ENCODE measurements at places on chromosomes 11 and 22. TPM values are rescaled to one million over a fixed set of nuclear protein-coding genes. Genes with fewer than 3 reads are reported as not detected.

DNA sequence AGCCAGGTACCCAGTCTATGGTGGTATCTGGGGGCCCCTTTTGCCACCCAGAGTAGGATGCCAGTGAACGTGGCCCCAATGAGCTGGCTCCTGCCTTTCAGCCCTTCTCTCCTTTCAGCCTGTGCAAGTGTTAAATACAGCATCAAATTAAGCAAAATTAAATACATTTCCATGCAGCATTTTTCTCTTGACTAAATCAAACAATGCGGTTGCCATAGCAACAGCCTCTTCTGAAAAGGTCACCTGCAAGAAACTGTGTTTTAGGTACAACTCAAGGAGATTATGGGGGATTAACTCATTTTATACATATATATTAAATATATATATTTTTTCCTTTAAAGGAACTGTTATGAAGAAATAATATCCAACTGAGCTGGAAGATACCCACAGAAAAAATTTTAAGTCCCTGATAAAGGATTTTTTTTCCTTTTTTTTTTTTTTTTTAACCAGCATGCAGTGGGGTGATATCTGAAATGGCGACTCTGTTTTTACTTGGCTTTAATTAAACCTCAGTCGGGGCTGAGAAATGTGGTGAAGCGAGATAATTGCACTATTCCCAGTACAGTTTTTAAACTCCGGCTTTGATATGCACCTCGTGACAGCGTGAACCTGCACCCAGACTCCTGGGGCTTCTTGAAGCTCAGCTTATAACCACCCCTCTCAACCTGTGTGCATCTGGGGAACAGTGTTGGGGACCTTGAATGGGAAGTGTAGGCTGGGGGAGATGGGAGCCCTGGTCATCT, 115.3 kb downstream of the PKNOX2 start:
- peaks cover 4% of the 10 kb centered on the region for H3K27me3 ChIP-seq
- no peak overlapping the region for H3K4me3 ChIP-seq
- H3K36me3 ChIP-seq, result no peaks in the 10 kb centered on the region
- no peak for DNase-seq

The CLDN5 gene
- 0.17 TPM for total RNA-seq

The TMEM45B gene
- total RNA-seq, result 5.8 TPM

- peak overlapping the region; percentile 85 for H3K4me3 ChIP-seq
- H3K27ac ChIP-seq, result peak overlapping the region; percentile 90
- H3K27me3 ChIP-seq, result no peaks in the 10 kb centered on the region
- H3K4me1 ChIP-seq, result peaks cover 75% of the 10 kb centered on the region
- DNase-seq, result no peak
Measured at GRCh38 chr11:44568331-44568657, 2.8 kb downstream of the CD82 start.

- no peak overlapping the region for H3K27ac ChIP-seq
- no peak for DNase-seq
- H3K27me3 ChIP-seq, result no peaks in the 10 kb centered on the region
- H3K4me3 ChIP-seq, result no peak overlapping the region
- no peaks in the 10 kb centered on the region for H3K36me3 ChIP-seq
Measured at GRCh38 chr11:110022548-110022947, 70.6 kb upstream of the ZC3H12C start.

The GGTLC3 gene
- not detected for total RNA-seq

The OR56A1 gene
- not detected for total RNA-seq

GRCh38 chr11:31558001-31558400, 48.4 kb downstream of the ELP4 start:
- no peaks in the 10 kb centered on the region for H3K27me3 ChIP-seq
- H3K27ac ChIP-seq, result no peak overlapping the region
- no peak for DNase-seq
- H3K4me3 ChIP-seq, result no peak overlapping the region
- no peaks in the 10 kb centered on the region for H3K4me1 ChIP-seq

GRCh38 chr11:122746050-122746478, 90.5 kb downstream of the UBASH3B start:
- DNase-seq, result peak; percentile 83
- H3K4me3 ChIP-seq, result peak overlapping the region; percentile 45
- H3K27me3 ChIP-seq, result no peaks in the 10 kb centered on the region
- no peaks in the 10 kb centered on the region for H3K36me3 ChIP-seq

The PLEKHA7 gene
- 5.1 TPM for total RNA-seq

DNA sequence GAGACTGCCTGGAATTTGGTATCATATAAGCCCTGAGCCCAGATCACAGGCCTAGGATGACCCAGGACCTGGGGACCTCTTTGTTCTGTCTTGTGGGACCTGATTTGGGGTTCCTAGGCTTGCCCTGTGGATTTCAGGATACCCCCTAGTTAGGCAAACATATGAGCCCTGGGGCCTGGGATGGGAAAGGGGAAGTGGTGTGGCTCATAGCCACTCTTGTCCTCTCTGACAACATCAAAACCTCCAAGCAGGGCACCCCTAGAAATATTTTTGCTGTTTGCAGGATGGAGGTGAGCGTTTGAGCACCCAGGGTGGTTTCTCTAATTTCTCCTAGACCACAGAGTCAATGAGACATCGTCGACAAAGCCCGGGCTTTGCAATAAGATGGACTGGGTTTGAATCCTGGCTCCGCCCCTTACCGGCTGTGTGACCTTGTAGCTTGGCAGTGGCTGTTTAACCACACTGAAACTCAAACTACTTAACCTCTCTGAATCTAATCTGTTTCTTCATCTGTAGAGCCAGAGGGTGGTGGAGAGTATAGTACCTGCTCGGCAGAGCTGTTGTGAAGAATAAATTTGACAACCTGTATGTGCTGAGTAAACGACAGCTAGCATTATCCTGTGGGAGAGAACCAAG, 5.3 kb upstream of the LRRC10B start:
- H3K27me3 ChIP-seq, result peaks cover 26% of the 10 kb centered on the region
- no peak overlapping the region for H3K27ac ChIP-seq
- no peaks in the 10 kb centered on the region for H3K36me3 ChIP-seq
- no peak for DNase-seq

The PGA5 gene
- total RNA-seq, result not detected

GRCh38 chr11:121904148-121904547, 211.9 kb downstream of the BLID start:
- no peak overlapping the region for H3K27ac ChIP-seq
- H3K4me1 ChIP-seq, result no peaks in the 10 kb centered on the region
- H3K36me3 ChIP-seq, result no peaks in the 10 kb centered on the region
- no peaks in the 10 kb centered on the region for H3K27me3 ChIP-seq

The SSH3 gene
- 14.9 TPM for total RNA-seq

The CSNK2A3 gene
- 2.2 TPM for total RNA-seq

- DNase-seq, result no peak
- H3K4me3 ChIP-seq, result no peak overlapping the region
- no peaks in the 10 kb centered on the region for H3K27me3 ChIP-seq
- no peaks in the 10 kb centered on the region for H3K4me1 ChIP-seq
- no peaks in the 10 kb centered on the region for H3K36me3 ChIP-seq
- H3K27ac ChIP-seq, result no peak overlapping the region
Measured at GRCh38 chr11:92406472-92406871, 181.9 kb downstream of the FAT3 start.

DNA sequence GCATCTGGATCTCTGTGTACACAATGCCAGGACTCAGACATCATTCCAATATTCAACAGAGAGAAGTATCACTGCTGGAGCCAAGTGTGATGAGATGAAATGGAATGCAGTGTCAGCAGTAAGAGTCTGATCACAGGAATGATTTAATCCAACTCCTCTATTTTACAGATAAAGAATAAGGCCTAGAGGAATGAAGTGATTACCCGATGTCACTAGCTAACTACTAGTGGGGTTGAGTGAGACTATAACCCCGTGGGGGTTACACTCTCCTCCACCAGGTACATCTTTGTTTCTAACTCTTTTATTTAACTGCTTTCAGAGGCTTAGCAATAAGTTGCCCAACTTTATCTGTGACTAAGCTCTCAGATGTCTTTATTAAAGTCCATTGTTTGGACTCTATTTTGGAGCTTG, 94.2 kb upstream of the FAT3 start:
- no peak overlapping the region for H3K4me3 ChIP-seq
- no peaks in the 10 kb centered on the region for H3K27me3 ChIP-seq
- H3K4me1 ChIP-seq, result no peaks in the 10 kb centered on the region
- no peak for DNase-seq
- H3K36me3 ChIP-seq, result no peaks in the 10 kb centered on the region

- no peak for DNase-seq
- H3K4me3 ChIP-seq, result peak overlapping the region; percentile 89
- H3K36me3 ChIP-seq, result no peaks in the 10 kb centered on the region
- peaks cover 32% of the 10 kb centered on the region for H3K4me1 ChIP-seq
- peak overlapping the region; percentile 74 for H3K27ac ChIP-seq
Measured at GRCh38 chr11:36288442-36289225, 590 bp downstream of the COMMD9 start.

DNA sequence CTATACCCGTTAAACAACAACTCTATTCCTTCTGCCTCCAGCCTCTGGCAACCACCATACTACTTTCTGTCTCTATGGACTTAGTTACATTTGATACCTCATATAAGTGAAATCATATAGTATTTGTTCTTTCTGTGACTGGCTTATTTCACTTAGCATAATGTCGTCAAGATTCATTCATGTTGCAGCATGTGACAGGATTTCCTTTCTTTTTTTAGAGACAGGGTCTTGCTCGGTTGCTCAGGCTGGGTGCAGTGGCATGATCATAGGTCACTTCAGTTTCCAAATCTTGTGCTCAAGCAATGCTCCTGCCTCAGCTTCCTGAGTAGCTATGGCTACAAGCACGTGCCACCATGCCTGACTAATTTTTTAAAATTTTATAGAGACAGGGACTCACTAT, 29.4 kb upstream of the SORL1 start:
- H3K27ac ChIP-seq, result no peak overlapping the region
- no peaks in the 10 kb centered on the region for H3K36me3 ChIP-seq
- peak overlapping the region; percentile 5 for H3K4me3 ChIP-seq
- peak; percentile 25 for DNase-seq

- no peaks in the 10 kb centered on the region for H3K4me1 ChIP-seq
- H3K27me3 ChIP-seq, result no peaks in the 10 kb centered on the region
- DNase-seq, result no peak
- no peak overlapping the region for H3K4me3 ChIP-seq
- no peak overlapping the region for H3K27ac ChIP-seq
Measured at GRCh38 chr11:133559833-133560471, 27.7 kb upstream of the OPCML start.

GRCh38 chr11:2002042-2002776, 4.6 kb upstream of the H19 start:
- H3K27me3 ChIP-seq, result no peaks in the 10 kb centered on the region
- H3K27ac ChIP-seq, result no peak overlapping the region
- no peak for DNase-seq
- no peak overlapping the region for H3K4me3 ChIP-seq

DNA sequence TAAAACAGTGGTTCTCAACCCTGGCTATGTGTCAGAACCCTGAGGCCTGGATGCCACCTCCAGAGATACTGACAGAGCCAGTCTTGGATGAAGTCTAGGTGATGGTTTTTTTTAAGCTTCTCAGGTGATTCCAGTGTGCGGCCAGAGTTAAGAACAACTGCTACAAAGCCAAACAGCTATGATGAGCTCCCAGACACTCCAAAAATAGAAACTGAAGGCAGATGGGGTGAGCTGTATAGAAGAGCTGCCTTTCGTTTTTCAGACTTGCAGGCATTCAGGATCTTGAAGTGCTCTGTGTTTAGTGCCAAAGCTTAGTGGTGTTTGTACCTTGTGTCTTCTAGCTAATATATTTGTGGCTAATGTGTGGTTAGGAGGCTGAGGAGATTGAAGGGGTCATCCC, 14.2 kb downstream of the SCUBE2 start:
- H3K4me3 ChIP-seq, result no peak overlapping the region
- no peak overlapping the region for H3K27ac ChIP-seq
- H3K36me3 ChIP-seq, result no peaks in the 10 kb centered on the region
- no peak for DNase-seq
- H3K27me3 ChIP-seq, result peaks cover 14% of the 10 kb centered on the region

- H3K27ac ChIP-seq, result peak overlapping the region; percentile 4
- no peaks in the 10 kb centered on the region for H3K27me3 ChIP-seq
- no peak for DNase-seq
Measured at GRCh38 chr22:31425331-31426050, 26.1 kb downstream of the DRG1 start.

The MICAL2 gene
- total RNA-seq, result 213 TPM

DNA sequence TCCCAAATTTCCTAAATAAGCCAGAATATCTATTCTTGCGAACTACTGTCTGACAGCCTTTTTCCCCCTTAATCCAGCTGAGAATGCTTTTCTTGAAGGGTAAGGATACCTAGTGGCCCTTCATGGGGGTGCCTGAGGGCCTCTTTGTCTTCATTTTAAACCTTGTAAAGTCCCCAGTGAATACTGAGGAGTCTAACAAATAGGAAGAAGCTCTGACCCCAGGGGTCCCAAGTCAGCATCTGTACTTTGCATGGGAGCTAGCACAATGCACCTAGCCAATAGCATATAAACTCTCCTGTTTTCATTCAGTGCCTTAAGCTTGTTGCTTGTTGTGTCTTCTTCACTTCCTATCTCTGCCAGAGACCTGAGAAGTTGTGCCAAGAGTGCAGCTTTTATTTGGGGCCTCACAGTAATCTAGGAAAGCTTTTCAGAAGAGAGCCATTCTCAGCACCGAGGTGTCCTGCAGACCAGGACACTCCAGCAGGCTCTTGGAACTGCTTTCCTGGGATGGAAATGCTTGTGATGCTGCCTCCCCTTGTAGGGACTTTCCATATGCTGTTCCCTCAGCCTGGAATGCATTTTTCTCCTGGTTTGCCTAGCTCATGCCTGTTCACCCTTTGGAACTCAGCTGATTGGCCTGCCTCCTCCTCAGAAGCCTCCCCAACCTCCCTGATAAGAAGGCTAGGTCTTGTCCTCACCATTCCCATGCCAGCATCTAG, 37.2 kb downstream of the BMAL1 start:
- H3K36me3 ChIP-seq, result peaks cover 17% of the 10 kb centered on the region
- no peak overlapping the region for H3K27ac ChIP-seq
- no peak overlapping the region for H3K4me3 ChIP-seq

The POLR3H gene
- total RNA-seq, result 23.3 TPM

DNA sequence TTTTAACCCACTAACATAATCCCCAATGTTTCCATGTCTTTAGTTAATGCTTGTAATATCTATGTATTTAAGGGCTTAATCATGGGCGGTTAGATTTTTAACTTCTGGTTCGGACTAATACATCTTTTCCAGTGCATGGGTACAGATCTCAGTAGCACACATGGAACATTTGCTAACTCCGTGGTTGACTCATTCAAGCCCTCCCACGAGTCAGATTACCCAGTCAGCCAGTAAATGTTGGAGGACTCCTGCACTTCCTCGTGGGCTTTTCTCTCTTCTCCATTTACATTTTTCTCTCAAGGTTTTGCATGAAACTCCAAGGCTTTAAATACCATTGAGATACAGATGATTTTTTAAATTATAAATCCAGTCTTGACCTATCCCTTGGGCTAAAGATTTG, 313.9 kb downstream of the ST3GAL4 start:
- no peaks in the 10 kb centered on the region for H3K4me1 ChIP-seq
- no peaks in the 10 kb centered on the region for H3K36me3 ChIP-seq
- H3K4me3 ChIP-seq, result no peak overlapping the region
- H3K27me3 ChIP-seq, result peaks cover 13% of the 10 kb centered on the region
- no peak overlapping the region for H3K27ac ChIP-seq

DNA sequence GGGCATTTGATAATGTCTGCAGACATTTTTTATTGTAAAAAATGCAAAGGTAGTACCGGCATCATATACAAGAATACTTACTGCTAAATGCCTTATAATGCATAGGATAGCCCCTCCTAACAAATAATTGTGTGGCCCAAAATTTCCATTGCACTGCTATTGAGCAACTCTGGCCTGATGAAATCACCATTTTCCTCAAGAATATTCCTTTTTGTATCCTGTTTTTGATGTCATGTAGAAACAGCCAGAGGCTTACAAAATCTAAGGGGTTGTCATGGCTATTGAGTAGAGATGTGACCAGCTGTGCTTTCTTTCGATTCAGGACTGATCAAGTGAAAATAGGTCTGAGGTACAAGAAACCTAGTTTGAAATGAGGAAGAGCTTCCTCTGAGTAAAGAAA, 854.3 kb downstream of the KCNA4 start:
- H3K4me1 ChIP-seq, result no peaks in the 10 kb centered on the region
- H3K27me3 ChIP-seq, result no peaks in the 10 kb centered on the region
- no peak for DNase-seq
- no peak overlapping the region for H3K4me3 ChIP-seq
- H3K36me3 ChIP-seq, result no peaks in the 10 kb centered on the region

The TNNT3 gene
- total RNA-seq, result 6.8 TPM

Measured in activated CD4-positive, alpha-beta memory T cell treated with anti-CD3 and anti-CD28 coated beads for 36 hours (primary cell).